Activated CD4-positive, alpha-beta T cell treated with anti-CD3 and anti-CD28 coated beads, Interleukin-2, amount 50 U/mL, for 48 hours (primary cell): ENCODE measurements at places on chromosomes 3 and 15.

GRCh38 chr15:28891588-28891987 lies 5.8 kb downstream of the APBA2 start:
- no peak for DNase-seq

GRCh38 chr3:42778644-42779043 lies 5.6 kb upstream of the CCDC13 start:
- DNase-seq, result no peak

DNA sequence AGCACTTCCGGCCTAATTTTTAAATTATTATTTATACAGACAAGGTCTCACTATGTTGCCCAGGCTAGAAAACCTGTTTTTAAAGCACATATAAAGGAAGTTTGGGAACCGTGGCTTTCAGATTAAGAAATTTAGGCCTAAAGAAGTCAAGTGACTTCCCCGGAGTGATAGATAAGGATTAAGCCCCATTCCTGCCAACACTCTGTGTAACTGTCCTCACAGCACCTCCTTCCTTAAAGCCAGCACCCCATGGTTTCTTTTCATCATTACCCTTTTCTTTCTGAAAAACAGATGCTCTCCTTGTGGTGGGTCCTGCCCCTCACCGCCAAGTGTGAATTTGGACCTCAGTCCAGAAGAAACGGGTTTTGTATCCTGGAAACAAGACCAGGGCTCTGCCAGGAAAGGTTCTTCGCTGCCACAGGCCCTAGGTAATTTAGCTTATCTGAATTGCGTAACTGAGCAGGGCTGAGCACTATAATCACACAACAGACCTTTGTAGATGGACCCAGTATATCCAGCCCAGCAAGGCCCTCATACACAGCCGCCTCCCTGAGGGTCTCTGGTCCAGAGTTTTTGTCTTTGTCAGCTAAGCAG lies 231.3 kb downstream of the PLCL2 start:
- no peak for DNase-seq

DNA sequence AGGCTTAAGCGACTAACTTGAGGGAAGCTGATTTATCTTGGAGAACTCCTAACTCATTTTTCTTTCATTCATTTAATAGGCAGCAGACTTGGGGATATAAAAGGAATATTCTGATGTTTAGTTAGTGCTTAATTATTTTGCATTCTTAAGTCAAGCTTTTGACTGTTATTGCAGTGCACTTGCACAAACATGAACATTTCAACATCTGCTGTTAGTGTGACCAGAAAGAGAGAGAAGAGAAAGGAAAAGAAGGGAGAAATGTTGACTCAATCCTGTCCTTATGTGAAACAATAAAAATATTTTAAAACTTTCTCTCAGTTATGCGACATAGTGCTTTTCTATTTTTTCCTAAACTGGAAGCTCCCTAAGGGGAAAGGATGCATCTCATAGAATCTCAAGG lies 507.8 kb downstream of the LPP start:
- no peak for DNase-seq

- DNase-seq, result no peak
Observed at GRCh38 chr3:99711351-99711750, 73.0 kb downstream of the COL8A1 start.

GRCh38 chr3:168707900-168708299 lies 612.2 kb upstream of the GOLIM4 start:
- no peak for DNase-seq

GRCh38 chr3:87267953-87268645 lies 8.3 kb downstream of the POU1F1 start:
- no peak for DNase-seq

DNA sequence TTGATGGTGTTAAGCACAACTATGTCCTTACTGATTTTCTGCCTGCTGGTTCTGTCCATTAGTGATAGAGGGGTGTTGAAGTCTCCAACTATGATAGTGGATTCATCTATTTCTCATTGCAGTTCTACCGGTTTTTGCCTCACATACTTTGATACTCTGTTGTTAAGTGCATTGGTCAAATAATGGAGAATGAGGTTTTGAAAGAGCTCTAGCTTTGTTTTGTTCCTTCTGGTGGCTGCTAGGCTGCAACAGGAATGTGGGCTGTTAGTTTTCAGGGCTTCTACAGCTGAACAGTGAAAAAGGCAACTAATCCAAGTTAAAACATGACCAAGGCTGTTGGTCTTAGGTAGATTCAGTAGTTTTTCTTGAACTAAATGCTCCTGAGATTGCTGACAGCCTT lies 62.6 kb downstream of the BTD start:
- no peak for DNase-seq

DNA sequence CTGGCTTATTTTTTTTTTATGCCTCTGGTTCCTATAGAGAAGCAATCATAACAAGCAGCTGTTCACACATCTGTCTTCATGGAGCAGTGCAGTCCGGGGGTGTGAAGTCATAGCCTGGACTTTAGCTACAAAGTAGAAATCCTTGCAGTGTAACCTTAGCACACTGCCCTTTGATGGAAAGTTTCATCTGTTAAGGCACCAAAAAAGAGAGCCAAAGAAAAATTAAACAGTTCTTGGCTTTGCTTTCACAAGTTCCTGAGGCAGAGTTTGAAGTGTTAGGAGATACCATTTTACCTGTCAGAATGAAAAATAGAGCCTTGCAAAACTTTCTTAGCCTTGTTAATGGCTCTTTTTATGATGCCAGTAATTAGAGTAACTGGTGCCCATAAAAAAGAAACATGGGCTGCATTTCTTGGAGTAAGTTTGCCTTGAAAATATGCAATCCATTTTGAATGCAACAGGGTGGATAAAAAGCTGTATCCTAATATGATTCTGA lies 84.1 kb downstream of the PIK3R4 start:
- no peak for DNase-seq

DNA sequence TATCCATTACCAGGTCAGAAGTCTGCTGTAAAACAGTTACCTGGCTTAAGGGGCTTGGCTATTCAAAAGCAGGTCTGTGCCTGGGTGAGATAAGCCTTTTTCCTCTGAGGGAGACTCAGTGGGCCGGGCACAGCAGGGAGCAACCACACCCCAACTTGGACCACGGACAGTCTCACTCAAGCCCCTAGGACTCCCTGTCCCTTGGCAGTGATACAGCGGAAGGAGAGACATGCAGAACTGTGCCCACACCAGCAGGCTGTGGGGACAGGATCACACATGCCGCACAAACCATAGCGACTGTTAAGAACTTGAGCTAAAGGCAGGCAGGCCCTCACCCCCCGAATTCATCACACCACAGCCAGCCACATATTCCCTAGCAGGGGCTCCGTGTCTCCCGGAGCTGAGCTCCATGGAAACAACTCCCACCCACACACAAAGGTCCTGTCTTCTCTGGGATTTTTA lies 2.8 kb upstream of the GP5 start:
- no peak for DNase-seq

GRCh38 chr3:31364188-31364587 lies 168.5 kb upstream of the STT3B start:
- DNase-seq, result no peak

DNA sequence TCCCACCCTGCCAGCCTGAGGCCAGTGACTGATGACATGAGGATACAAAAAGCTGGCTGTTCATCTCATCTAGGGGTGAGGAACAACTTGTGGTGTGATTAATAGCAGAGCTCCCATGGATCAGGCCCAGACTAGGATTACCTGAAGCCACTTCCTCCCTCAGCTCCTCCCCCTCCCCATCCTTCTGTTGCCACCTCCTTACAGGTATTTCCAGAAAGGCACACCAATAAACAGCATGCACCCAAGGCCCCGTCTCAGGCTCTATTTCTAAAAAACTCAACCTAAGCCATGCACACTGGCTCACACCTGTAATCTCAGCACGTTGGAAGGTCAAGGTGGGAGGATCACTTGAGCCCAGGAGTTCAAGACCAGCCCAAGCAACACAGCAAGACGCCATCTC lies 54.1 kb downstream of the SRGAP3 start:
- DNase-seq, result no peak

DNA sequence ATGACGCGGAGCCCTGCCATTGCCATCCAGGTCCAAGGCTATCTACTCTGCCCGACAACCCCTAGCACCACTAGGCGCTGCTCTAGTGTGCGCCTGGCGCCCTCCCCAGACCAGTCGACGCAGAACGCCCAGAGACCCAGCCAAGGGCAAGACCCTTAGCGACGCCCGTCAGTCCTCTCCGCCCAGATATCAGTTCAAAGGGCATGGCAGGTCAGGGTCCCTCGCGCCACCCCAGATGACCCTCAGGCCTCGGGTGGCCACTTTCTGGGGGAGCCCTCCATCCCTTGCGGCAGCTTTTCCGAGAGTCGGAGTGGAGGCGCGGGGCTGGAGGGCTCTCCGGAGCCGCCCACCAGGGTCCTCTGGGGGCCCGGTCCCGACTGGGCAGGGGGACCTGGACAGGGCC lies 371 bp upstream of the CLSTN2 start:
- no peak for DNase-seq

DNA sequence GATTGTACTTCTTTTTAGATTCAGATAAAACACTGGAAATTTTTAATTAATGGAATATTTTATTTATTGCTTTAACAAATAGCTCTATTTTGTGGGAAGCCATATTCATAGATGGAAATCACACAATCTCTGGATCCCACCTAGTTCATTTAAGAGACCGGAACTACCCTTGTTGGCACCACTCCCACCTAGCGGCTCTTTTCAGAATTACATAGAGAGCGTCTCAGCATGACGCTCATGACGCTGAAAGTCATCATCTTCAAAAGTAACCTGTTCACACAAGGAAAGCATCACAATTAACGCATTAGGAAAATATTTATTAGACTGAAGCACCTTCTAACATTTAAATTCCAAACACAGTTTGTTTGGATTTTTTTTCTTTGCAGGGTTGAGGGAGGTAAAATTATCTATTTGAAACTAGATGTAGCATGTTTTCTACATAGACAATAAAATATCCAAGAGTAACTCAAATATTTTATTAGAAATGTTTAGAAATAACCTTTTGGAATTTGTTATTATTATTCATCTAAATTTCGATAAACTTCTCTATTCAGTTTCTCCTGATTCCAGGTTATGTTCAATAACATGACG lies 214.9 kb upstream of the ARRDC4 start:
- peak; percentile 5 for DNase-seq

DNA sequence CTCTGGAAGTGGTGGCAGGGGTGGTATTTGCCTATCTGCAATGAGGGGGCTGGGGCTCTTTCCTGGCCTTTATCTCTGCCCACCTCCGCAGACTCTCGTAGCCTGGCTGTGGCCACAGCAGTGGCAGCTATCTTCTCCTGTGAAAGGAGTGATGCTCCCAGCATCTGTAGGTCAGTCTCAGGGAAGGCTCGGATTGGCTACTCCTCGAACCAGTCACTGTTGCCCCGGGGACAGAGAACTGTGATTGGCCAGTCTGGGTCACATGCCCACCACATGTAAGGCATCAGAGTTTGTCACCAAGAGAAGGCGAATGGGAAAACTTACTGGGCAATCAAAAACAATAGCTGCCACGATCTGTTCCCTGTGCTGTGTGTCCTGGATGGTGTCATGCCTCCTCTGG lies 30.1 kb upstream of the FGD5 start:
- no peak for DNase-seq

GRCh38 chr3:123347691-123348264 lies 101.1 kb downstream of the ADCY5 start:
- DNase-seq, result no peak

DNA sequence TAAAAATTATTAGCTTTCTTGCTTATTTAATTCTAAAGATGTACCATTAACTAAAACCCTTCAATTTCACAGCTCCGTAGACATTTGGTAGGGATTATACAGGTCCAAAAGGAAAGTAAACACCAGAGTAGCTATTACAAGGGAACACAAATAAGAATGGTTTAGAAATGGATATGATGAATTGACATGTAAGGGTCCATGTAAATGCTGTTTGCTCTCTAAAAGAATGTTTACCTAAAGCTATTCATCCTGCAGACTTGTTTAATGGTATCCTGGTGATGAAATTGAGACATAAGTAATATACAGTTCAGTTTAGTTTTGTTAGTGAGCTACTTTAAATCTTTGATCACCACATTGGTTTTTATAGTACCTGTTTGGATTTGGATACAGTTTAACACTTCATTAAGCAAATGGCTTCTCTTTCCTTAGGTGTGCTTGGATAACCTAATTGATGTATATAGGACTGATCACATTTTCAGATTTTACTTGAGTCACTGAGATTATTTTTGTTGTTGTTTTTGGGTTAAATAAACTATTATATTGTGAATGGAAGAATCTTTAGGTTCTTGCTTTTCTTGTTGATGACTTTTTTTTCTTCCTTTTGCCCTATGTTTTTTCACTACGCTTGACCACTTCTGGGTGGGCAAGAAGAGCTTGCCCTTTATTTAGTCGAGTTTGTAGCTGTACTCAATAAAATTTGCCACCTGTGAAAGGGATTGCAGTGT lies 115.4 kb downstream of the TCF12 start:
- DNase-seq, result no peak
